ENCODE measurements at places on chromosomes 13 and 19. TPM values are rescaled to one million over a fixed set of nuclear protein-coding genes. Genes with fewer than 3 reads are reported as not detected.

MLLT1 gene
- 53.9 TPM for total RNA-seq

EDNRB gene
- not detected for total RNA-seq

RUBCNL gene
- 0.37 TPM for total RNA-seq

GPC5 gene
- total RNA-seq, result not detected

THSD8 gene
- total RNA-seq, result 6.9 TPM

TECR gene
- total RNA-seq, result 74.1 TPM

CGB8 gene
- total RNA-seq, result not detected

ZNF180 gene
- 3.2 TPM for total RNA-seq

PDE4C gene
- 0.42 TPM for total RNA-seq

OLFM2 gene
- not detected for total RNA-seq

FPR1 gene
- 6.2 TPM for total RNA-seq

FPR3 gene
- not detected for total RNA-seq

ZGLP1 gene
- total RNA-seq, result 3.8 TPM

SMIM17 gene
- total RNA-seq, result not detected

ZFR2 gene
- not detected for total RNA-seq

SOX1 gene
- not detected for total RNA-seq

ZNF573 gene
- total RNA-seq, result 11.9 TPM

IGFL3 gene
- total RNA-seq, result not detected
